ENCODE measurements at places on chromosomes 6 and 20. TPM values are rescaled to one million over a fixed set of nuclear protein-coding genes. Genes with fewer than 3 reads are reported as not detected.

The NNAT gene
- total RNA-seq, result 205 TPM

The DEFB116 gene
- not detected for total RNA-seq

The CDSN gene
- total RNA-seq, result not detected

The OR2B6 gene
- total RNA-seq, result not detected

The PHF3 gene
- total RNA-seq, result 35.5 TPM

The RBM24 gene
- 2.3 TPM for total RNA-seq

The TRMT11 gene
- total RNA-seq, result 29.5 TPM

The TRIM40 gene
- total RNA-seq, result not detected

- DNase-seq, result no peak
These were observed 105.9 kb downstream of the GJA10 start for GRCh38 chr6:89999945-90000825.

- peak; percentile 49 for DNase-seq
These were observed 106.7 kb upstream of the IYD start for GRCh38 chr6:150261997-150262697.

GRCh38 chr6:37391120-37391519 is 37.3 kb downstream of the RNF8 start:
- no peak for DNase-seq

DNA sequence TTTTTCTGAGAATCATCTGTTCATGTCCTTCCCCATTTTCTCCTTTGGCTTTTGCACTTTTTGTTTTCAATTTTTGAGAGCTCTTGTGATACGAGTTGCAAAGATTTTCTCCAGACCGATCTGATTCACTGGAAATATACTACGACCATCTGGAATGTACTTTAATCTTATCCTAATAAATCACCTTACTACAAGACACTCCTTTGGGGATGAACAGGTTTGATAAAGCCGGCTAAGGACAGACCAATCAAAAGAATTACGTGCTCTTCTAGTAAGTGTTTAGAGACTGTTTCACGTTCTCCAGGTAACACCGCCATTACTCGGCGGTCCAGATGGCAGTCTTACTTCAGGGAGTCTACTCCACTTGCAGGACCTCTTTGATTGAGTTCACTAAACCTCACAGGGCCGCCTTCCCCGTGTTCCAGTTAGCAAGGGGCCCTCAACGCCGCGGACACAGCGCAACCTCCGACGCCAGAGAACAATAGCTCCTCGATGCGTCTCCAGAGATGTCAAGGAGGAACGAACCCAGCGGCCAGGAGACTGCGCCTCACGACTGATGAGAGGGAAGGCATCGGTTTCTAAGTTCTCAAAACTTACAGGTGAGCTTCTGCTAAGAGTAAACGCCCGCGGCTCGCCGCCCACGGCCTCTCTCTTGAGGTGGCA is 920 bp upstream of the WTAP start:
- DNase-seq, result no peak

GRCh38 chr20:56386219-56386618 is 5.8 kb downstream of the AURKA start:
- DNase-seq, result no peak

GRCh38 chr20:11204926-11205768 is 531.3 kb upstream of the JAG1 start:
- peak; percentile 16 for DNase-seq

GRCh38 chr6:157764178-157765068 is 58.6 kb upstream of the SNX9 start:
- DNase-seq, result no peak

DNA sequence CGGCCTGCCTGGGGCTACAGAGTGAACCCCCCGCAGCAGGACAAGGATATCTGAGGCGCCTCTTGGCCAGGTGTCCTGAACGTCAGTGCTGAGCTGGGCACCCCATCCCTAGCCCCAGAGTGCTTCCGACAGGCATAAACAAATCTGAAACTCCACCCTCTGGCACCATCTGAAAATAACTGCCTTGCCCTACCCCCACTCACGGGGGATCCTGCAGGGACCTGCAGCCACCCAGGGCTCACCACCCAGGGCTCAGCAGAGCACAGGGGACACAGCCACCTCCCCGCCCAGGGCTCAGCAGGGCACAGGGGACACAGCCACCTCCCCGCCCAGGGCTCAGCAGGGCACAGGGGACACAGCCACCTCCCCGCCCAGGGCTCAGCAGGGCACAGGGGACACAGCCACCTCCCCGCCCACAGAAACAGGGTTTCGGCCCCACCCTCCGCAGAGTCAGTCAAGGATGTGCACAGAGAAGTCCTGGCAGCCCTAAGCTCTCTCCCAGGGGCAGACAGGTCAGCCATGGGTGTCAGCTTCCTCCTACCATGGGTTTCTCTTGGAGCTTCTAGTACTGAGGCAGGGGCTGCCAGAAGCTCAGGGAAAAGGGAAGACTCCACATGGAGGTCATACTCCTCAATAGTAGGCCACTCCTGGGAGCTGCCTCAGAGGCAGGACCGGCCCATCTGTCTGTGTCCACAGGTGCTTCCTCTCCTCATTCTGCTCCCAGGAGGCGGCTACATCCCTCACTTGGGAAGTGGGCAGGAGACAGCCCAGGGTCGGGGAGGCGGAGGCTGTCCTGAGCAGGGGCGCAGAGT is 4.6 kb downstream of the UCKL1 start:
- no peak for DNase-seq

DNA sequence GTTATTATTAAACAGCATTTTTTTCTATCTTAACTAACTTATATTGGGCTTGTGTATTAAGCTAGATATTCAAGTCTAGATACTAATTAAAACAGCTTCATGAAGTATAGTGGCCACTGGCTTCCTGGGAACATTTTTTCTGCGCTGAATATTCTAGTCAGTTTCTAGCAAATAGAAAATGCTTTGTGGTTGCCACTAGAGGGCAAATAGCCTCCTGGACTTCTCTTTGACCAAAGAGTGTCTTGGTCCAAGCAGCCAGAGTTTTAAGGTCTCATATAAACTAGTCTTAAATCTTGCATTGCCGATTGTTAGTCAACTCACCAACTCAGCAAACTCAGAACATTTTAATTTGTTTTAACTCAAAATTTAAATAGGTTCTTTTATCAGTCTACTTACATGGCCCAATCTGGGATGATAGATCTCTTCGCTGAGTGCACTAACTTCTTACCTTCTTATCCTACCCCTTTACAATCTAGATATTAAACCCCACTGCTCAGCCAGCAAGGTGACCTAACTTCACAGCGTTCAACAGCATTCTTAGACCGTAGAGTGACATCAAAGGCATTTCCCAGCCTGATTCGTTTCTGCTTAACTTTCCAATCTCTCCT is 24.6 kb upstream of the ID4 start:
- peak; percentile 29 for DNase-seq

DNA sequence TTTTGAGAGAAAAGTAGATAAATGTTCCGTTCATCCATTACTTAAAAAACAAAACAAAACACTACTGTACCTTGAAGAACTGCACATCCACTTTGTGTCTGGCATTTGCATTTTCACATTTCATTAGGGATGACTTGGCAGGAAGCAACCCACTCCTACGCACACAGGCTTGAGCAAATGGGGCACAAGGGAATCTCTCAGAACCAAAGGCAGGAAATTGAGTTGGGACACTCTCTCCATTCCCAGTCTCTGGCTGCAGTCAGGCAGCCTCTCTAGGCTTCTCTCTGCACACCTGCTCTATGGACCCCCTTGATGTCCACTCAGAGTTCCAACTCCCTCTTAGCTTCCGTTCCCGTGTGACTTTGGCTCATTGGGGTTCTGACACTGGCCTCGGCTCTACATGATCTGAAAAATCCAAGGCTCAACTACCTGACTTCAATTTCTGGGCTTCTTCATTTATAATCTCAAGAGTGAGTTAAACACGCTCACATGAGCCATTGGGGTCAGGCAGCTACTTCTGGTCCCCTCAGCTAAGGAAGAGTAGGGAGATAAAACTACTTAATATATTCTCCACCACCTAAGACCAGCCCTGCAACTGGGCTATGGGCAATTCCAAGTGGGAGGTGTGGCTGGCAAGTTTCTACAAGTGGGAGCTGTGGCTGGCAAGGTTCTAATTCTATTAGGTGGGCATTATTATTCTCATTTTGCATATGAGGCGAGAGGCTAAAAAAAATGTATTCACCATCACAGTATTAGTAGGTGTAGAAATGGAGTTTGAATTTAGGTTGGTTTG is 251.9 kb downstream of the SOD2 start:
- DNase-seq, result no peak

GRCh38 chr20:23582293-23582692 is 14.0 kb upstream of the CST9L start:
- DNase-seq, result no peak

DNA sequence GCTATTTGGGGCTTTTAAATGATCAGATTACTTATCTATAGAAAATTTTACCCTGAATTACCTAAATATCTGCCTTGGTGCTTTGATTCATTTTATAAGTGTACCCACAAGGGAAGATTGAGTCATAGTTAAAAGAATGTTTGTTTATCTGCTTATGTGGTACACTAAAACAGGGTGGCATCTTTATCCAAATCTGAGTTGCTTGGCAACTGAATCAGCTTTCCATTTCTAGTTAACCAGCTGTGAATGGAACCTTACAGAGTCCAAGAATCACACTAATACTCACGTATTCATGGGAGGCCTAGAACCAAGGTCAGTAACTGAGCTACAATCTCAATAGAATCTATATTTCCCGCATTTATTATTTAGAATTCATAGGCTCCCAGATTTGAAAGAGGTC is 44.0 kb upstream of the CAP2 start:
- no peak for DNase-seq

DNA sequence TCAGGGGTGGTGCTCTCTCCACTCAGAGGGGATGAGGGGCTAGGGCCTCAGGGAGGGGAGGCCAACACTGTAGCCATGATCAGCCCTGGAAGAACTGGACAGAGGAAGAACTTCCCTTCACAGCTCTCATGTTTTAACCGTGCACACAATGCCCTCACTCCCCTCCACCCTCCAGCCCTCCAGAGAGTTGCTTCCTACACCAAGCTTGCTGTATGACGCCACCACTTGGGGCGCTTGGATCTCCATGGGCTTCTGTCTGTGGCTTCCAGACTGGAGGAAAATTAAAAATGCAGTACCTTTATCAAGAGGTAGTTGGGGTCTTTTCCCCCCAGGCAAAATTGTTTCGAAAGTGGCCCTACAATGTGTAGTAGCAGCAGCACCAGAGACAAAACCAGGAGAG is 48.4 kb downstream of the ARHGAP40 start:
- no peak for DNase-seq

GRCh38 chr6:42774201-42774600 is 7.7 kb upstream of the BICRAL start:
- DNase-seq, result peak; percentile 1

DNA sequence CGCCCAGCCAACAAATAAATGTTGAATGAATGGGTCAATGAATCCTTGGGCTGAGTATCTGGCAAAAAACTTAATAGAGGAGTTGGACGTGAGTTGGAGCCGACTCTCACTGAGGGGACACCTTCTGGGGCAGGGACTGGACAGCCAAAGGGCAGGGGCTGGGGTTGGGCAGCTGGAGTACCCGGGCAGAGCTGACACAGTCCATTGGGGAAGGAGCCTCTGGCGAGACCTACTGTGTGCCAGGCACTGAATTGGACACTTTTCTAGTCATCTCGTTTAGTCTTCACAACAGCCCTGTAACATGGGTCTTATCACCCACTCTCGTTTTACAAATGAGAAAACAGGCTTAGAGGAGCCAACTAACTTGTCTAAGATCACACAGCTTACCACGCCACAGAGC is 4.7 kb upstream of the MAPK13 start:
- DNase-seq, result no peak

DNA sequence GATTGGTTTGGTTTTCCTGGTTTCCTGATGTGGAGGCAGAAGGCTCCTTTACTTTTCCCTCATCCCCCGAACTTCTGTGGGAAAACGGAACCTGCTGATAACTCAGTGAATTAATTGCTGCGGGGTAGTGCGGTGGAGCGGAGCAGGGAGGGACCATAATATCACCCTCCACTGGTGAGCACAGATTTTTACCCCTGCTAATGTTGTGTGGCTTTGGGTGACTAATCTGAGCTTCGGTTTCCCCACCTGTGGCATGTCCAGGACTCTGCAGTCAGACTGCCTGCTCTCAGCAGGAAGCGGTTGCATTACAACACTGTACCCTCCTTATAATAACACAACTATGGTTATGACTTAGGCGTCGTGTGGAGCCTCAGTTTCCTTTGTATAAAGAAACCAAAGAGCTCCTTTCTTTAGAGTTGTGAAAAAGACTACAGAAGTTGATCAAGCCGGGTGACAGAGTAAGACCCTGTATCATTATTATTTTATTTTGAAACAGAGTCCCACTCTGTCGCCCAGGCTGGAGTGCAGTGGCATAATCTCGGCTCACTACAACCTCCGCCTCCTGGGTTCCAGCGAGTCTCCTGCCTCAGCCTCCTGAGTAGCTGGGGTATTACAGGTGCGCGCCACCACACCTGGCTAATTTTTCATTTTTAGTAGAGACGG is 2.2 kb upstream of the ID1 start:
- peak; percentile 46 for DNase-seq

DNA sequence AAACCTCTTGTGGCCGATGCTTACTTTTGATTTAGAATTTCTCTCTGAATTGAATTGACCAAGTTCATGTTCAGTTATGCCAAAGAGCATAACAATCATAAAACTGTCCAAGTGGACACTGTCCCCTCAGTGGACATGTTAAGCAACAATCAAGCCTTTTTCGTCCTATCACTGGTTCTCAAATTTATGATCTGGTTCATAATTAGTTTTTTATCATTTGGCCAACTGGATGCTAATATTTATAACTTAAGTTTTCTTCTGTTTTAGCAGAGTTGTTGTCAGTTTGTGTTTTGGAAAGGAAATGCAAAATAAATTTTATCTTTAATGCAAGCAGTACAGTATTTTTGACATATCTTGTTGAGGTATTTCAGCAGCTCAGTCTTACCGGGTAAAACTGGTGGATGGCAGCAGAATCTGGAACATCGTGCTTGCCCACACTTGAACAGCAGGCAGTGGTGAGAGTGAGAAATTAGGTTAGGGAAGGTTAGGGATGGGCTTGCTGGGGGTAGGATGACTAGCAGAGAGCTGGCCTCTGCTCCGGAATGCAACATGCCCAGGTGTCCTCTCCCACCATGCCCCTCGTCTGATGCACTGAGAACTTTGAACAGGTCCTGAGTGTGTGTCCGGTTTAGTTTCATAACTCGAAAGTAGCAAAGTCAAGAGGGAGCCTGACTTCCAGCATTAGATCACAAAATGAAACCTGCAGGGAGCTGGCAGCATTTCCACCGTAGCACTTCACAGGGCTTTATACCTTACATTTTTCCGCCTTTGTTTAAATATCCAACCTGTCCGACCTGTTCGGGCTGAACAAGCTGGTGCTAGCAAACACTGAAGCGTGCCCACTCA is 93.1 kb downstream of the RREB1 start:
- DNase-seq, result no peak

DNA sequence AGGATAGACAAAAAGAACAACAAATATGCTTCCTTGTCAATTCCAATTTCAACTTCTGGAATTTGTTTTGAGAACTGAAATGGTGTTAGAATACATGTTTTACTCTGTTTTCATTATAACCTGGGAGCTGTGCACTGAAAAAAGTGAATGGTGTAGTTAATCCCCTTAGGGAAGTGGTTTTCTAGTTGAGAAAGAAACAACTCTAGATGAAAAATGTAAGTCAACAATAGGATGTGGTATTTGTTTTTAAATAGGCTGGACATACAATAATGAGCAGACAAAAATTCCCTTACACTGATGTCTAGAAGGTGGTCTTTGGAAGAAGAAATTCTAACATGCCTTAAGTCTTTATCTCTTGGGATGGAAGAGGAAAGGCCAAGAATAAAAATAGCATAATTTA is 59.9 kb upstream of the TINAG start:
- no peak for DNase-seq

GRCh38 chr6:169801396-169802160 is 50.2 kb downstream of the ERMARD start:
- peak; percentile 57 for DNase-seq
